Epithelial cell of alveolus of lung (primary cell): ENCODE measurements at places on chromosomes 6 and 20. TPM values are rescaled to one million over a fixed set of nuclear protein-coding genes. Genes with fewer than 3 reads are reported as not detected.

RPS6KA2 gene
- total RNA-seq = 49.8 and 68.3 TPM in 2 replicates

LRRC1 gene
- total RNA-seq = 8.9 and 10.8 TPM in 2 replicates

TBX18 gene
- total RNA-seq = 2.7 and 7.0 TPM in 2 replicates

PRR18 gene
- total RNA-seq = 0.13 TPM in 1 of 2 replicates, not detected in the other

AURKA gene
- total RNA-seq = 23.8 and 38.1 TPM in 2 replicates

LRFN2 gene
- total RNA-seq = not detected in 2 replicates

ESR1 gene
- total RNA-seq = 0.13 TPM in 1 of 2 replicates, not detected in the other

TGM3 gene
- total RNA-seq = not detected in 2 replicates

TREML1 gene
- not detected in 2 replicates for total RNA-seq

TRIM15 gene
- not detected in 2 replicates for total RNA-seq

TFAP2D gene
- total RNA-seq = not detected in 2 replicates

TULP1 gene
- 0.24 TPM in 1 of 2 replicates, not detected in the other for total RNA-seq

SEL1L2 gene
- not detected in 2 replicates for total RNA-seq

SNAP91 gene
- total RNA-seq = under 0.01 and 0.52 TPM in 2 replicates

SYNDIG1 gene
- 0.78 and 1.8 TPM in 2 replicates for total RNA-seq

SLC12A5 gene
- 0.08 TPM in 1 of 2 replicates, not detected in the other for total RNA-seq

BNIP5 gene
- not detected in 2 replicates for total RNA-seq

SLC35F1 gene
- under 0.01 TPM in 1 of 2 replicates, not detected in the other for total RNA-seq

OPRM1 gene
- total RNA-seq = not detected in 2 replicates

SGK2 gene
- not detected in 2 replicates for total RNA-seq

OR2J3 gene
- total RNA-seq = not detected in 2 replicates

LTB gene
- total RNA-seq = 0.91 TPM in 1 of 2 replicates, not detected in the other

WFDC10B gene
- total RNA-seq = not detected in 2 replicates

RNF144B gene
- total RNA-seq = 1.9 TPM in 1 of 2 replicates, not detected in the other

CST3 gene
- 801 and 827 TPM in 2 replicates for total RNA-seq

COL21A1 gene
- total RNA-seq = 1.0 and 9.6 TPM in 2 replicates

BPIFB4 gene
- not detected in 2 replicates for total RNA-seq

WFDC5 gene
- not detected in 2 replicates for total RNA-seq

PAX1 gene
- total RNA-seq = not detected in 2 replicates

TPD52L1 gene
- 0.96 and 5.2 TPM in 2 replicates for total RNA-seq

PCK1 gene
- total RNA-seq = 0.48 TPM in 1 of 2 replicates, not detected in the other
